ENCODE measurements at places on chromosomes 4 and X. TPM values are rescaled to one million over a fixed set of nuclear protein-coding genes. Genes with fewer than 3 reads are reported as not detected.

PPP1R3F gene
- total RNA-seq = 2.4 TPM

SMR3A gene
- total RNA-seq = not detected

SEC24B gene
- total RNA-seq = 20.2 TPM

PABPC5 gene
- not detected for total RNA-seq

GAGE12F gene
- total RNA-seq = not detected
